ENCODE measurements at places on chromosomes 7 and 10.
A peak's percentile ranks its signal among the peaks of the same experiment; 100 is the strongest.

- DNase-seq: peak; percentile 82
Observed at GRCh38 chr7:36999626-37000485, 275.6 kb upstream of the AOAH start.

DNA sequence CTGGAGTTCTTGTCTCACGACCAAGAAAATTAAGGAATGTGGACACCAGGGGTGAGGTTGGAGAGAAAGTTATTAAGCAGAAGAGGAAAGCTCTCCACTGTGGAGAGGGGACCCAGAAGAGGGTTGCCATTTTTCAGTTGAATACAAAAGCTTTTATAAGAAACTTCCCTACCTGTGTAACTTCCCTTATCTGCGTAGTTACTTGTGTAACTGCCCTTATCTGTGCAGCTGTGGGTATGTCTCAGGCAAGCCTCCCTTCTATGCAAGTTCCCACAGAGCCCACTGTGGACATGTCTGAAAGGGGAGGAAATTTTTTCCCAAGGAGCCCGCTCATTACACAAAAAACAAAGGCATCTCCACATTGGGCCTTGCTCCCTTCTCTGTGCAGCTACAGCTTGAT is 94.9 kb downstream of the SVOPL start:
- no peak for DNase-seq

- DNase-seq: no peak
Observed at GRCh38 chr7:187227-187927, 5.0 kb upstream of the FAM20C start.

- no peak for DNase-seq
Observed at GRCh38 chr10:31927884-31928548, 615 bp downstream of the ARHGAP12 start.

- no peak for DNase-seq
Observed at GRCh38 chr10:100985336-100985735, 2.0 kb downstream of the MRPL43 start.

Measured in NCI-H524 (cell line).